ENCODE measurements at places on chromosomes 2 and 18.
A peak's percentile ranks its signal among the peaks of the same experiment; 100 is the strongest.

GRCh38 chr18:75524181-75524580 lies 96.7 kb upstream of the SMIM21 start:
- DNase-seq, result no peak

DNA sequence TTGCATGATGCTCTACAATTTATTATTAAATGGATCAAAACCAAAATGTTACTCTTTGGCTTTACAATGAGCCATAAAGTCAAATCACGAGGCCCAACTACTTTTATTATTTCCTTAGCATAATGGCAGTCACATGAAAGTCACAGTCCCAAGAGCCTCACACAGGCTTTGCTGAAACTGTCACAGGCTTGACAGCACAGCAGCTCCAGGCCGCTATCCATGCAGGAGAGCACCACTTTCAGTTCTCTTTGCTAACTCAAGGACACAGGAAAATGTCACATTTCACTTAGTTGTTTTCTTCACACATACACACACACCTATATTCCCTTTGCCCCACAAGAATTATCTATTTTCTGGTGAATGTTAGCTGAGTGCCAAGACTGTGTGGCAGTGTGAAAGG lies 11.1 kb upstream of the MSGN1 start:
- no peak for DNase-seq

GRCh38 chr2:108612514-108613183 lies 78.4 kb downstream of the LIMS1 start:
- no peak for DNase-seq

DNA sequence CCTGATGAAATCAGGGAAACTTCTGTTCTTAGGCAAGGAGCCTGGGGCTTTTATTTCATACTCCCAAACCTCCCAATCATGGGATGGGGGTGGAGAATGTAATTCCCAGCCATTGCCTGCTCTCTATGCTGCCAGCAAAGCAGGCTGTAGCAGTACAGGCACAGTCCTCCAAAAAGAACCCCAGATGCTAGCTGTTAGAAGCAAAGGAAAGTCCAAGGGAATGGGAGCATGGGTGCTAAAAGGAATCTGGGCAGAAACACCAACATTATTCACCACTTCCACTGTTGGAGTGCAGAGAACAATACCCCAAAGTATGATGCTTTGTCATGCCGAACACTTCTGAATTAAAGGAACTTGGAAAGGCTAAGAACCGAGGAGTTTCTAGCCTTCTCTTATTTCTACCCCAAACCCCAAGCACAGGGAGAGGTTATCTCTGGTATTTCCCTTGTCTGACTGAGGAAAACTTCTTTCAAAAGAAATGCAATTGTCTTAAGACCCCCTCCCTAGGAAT lies 24.7 kb downstream of the MDH1 start:
- no peak for DNase-seq

DNA sequence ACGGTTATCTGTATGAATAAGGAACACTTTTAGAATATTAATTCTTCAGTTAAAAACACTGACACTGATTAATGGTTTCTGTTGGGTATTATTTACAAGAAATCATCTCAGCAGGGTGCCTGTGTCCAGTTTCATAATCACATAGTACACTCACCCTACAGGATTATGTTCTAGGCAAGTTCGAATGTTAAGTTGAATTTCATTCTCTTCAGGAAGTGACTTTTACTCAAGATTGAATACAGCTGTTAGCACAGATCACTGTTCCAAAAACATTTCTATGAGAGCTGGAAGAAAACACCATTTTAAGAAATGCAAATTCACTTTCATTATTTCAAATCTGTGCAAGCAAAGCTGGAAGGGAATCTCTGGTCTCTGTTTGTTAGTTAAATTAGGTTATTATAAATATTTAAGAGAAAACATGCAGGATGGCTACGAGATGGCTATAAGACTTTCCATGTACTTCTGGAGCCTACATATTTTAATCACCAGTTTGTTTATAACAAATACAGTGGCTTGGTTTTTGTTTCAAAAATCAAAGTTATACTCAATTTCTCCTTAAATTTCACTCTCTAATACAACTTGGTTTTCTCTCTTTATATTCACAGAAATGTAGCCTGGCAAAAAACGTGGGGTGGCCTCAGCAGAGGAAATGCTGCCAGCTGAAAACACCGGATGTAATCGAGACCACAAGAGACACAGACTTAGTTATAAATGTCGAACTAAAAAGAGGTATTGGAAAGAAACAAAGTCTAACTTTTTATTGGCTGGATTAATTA lies 65.8 kb downstream of the RBMS1 start:
- DNase-seq, result peak; percentile 61

DNA sequence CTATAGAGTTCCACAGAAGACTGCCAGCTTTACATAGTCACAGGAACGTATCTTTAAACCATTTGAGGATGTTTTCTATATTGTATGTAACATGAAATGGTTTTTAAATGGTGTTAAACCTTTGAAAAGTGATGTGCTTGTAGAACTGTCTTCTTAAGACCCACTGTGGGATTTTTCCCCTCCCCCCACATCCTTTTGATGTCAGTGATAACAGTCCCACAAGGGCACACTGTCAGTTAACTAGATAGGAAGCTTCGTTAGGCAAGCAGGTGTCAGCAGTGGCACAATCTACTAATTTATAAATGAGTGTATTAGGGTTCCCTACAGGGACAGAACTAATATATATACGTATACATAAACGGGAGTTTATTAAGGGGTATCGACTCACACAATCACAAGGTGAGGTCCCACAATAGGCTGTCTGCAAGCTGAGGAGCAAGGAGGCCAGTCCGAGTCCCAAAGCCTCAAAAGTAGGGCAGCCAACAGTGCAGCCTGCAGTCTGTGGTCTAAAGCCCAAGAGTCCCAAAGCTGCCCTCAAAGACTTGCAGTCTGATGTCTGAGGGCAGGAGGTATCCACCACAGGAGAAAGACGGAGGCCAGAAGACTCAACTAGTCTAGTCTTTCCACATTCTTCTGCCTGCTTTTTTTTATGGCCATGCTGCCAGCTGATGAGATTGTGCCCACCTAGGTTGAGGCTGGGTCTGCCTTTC lies 23.8 kb upstream of the HNRNPLL start:
- no peak for DNase-seq

DNA sequence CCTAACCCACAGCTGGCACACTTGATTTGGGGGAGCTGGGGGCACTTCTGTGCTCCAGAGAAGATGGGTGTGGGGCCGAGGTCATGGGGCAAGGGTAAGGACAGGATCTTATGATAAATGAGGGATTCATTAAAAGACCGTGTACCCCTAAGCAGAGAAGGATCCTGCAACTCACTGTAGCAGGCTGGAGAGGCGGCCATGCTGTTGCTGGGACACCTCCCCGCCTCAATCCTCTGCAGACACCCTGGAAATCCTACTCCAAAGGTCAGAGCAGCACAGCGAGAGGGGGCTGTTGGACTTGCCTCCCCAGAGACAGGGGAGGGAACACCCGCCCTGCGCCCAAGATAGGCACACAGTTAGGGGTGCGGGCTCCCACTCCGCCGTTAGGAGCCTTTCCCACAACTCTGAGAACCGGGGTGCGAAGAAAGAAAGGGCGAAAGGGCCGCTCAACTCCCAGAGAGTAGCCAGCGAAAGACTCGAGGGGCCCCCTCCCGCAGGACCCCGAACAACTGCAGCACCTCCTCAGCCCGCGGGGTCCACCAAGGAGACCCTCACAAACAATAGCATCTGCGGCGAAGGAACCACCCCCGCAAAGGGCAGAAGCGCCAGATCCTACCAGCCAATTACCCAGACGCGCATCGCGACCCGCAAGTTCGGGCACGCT lies 1.4 kb downstream of the PARD6G start:
- no peak for DNase-seq

- DNase-seq, result no peak
These were observed 44.2 kb upstream of the FZD5 start for GRCh38 chr2:207813942-207814341.

GRCh38 chr2:100956081-100956480 lies 46.0 kb upstream of the RPL31 start:
- DNase-seq, result no peak

DNA sequence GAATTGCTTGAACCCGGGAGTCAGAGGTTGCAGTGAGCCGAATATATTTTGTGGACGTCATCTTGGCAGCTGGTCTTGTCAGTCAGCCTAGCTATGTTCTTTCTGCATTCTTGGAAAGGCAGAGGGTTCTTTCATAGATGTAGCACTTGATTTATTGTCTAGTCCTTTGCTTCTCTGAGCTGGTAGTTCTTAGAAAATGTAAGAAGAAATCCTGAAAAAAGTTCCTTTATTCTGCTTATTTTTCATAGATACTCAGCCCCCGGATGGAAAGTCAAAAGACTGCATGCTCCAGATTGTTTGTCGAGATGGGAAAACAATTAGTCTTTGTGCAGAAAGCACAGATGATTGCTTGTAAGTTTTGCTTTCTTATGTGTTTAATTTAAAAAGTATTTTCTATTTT lies 21.3 kb downstream of the PLEKHB2 start:
- no peak for DNase-seq

GRCh38 chr2:42142547-42143184 lies 26.5 kb upstream of the EML4 start:
- no peak for DNase-seq

GRCh38 chr18:69330385-69331005 lies 70.2 kb upstream of the DOK6 start:
- DNase-seq, result no peak

DNA sequence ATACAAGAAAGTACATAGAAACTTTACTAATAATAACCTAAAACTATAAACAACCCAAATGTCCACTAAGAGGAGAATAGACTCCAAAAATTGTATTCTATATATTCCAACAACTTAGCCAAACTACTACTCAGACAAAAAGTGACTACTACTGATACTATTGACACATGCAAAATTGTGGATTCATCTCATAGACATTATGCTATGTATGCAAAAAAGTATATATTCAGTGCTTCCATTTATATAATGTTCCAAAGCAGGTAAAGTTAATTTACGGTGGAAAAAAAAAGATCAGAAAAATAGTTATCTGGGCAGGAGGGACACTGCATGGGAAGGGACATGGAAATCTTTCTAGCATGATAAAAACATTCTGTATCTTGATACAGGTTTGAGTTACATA lies 62.0 kb upstream of the SRD5A2 start:
- no peak for DNase-seq

DNA sequence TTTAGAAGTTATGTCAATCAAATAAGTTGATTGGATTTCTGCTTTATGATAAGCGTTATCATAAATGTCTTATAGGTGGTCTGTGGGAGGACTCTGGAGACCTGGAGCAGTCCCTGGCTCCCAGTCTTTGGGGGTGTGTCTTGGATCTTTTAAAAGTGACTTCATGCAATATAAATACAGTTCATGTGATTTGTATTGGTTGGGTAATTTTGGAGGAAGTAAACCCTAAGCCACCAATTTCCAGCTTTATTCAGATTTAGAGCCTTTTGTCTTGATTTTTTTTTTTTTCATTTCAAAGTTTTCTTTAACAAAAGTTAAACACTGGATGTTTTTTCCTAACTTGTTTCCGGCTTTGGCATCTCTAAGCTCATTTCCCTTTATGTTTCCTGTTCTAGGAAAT lies 68.8 kb downstream of the MAP4K4 start:
- DNase-seq, result no peak

- no peak for DNase-seq
These were observed 313.2 kb upstream of the HS6ST1 start for GRCh38 chr2:128631698-128632500.

- DNase-seq, result no peak
These were observed 139.4 kb upstream of the GLI2 start for GRCh38 chr2:120596191-120596811.

GRCh38 chr2:48943436-48943835 lies 187.9 kb upstream of the LHCGR start:
- no peak for DNase-seq

DNA sequence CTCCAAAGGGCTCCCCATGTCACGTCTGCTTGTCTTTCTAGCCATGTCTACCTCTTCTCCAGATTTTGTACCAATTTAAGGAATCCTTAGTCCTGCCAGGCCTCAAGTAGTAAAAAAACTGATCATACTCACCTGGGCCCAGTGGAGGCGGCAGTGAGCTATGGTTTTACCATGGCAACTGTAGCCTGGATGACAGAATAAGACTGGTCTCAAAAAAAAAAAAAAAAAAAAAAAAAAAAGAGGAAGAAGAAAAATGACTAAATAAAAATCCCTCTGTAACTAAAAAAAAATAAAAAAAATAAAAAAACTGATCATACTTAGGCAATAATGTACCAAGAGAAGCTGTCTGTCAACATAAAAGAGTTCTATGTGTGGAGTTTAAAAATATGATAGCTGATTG lies 221.6 kb downstream of the NR4A2 start:
- peak; percentile 66 for DNase-seq

DNA sequence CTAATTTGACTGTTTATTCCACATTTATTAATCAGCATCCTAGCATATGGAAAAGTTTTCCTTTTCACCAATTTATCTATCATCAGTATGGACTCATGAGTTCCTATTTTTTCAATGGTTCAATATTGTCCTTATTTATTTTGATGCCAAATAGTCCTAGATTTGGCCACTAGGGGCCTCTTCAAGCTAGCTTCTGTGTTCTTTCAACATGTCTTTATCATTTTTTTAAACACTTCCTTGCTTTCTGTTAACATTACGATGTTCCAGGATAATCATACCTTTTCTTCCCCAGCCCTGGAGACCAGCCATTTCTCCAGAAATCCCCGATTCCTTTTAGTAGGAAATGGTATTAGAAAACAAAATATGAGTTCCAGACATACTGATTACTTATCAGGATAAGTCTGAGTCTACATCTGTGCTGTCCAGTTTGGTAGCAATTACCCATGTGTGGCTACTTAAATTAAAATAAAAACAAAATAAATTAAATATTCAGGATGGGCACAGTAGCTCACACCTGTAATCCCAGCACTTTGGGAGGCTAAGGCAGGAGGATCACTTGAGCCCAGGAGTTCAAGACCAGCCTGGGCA lies 70.6 kb downstream of the RPE start:
- peak; percentile 67 for DNase-seq

GRCh38 chr2:202450785-202451184 lies 74.7 kb downstream of the BMPR2 start:
- no peak for DNase-seq

- peak; percentile 29 for DNase-seq
These were observed 91.3 kb upstream of the GLS start for GRCh38 chr2:190789074-190790004.

GRCh38 chr2:16653799-16654198 lies 11.8 kb downstream of the CYRIA start:
- DNase-seq, result peak; percentile 69

- no peak for DNase-seq
These were observed 248.7 kb downstream of the ZNF385B start for GRCh38 chr2:179612591-179613298.

- no peak for DNase-seq
These were observed 256.0 kb downstream of the TNS1 start for GRCh38 chr2:217746808-217747207.

DNA sequence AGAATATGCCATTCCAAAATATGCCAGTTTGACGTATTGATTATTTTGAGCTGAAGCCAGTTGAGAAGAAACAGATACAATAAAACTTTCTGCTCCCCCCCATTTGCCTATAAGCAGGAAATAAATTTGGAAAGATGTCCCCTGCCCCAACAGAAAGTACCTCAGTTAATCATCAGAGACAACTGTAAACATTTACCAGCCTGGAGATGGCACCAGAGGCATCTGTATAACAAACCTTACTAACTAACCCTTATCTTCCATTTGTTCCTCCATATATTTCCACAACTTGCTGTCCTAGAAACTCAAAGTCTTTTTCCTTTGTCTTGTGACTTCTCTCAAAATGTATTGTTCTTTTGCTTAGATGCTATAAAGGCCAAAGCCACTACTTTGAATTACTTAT lies 93.8 kb downstream of the AKAIN1 start:
- DNase-seq, result no peak

- DNase-seq, result no peak
These were observed 14.5 kb downstream of the MYOM1 start for GRCh38 chr18:3205239-3205638.
